ENCODE measurements at places on chromosomes 7 and 10. TPM values are rescaled to one million over a fixed set of nuclear protein-coding genes. Genes with fewer than 3 reads are reported as not detected.

GRCh38 chr10:35794703-35795102 lies 152.6 kb upstream of the FZD8 start:
- DNase-seq, result no peak

GRCh38 chr10:125114761-125115391 lies 45.5 kb downstream of the CTBP2 start:
- DNase-seq, result no peak

GRCh38 chr10:102195296-102195870 lies 30.7 kb upstream of the ELOVL3 start:
- no peak for DNase-seq

DNA sequence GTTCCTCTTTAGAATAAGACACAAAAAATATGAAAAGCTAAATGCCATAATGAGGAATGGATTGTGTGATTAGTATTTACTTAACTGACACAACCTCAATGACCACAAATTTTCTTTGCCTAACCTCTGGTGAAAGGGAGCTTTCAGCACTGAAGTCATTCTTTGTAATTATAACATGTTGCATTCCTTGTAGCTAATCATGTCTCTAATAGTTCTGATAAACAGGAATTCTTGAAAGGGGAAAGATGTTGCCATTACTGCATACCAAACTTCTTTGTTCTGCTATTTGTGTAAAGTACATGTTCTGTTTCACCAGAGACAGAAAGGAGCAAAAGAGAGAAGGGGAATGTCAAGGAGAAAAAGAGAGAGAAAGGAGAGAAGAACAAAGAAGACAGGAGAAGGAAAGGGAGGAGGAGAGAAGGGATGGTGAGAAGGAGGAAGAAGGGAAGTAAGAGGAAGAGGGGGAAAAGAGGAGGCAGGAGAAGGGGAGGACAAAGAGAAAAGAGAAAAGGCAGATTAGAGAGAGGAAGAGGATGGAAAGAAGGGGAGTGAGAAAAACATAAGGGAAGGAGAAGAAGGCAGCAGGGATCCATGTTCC lies 120.9 kb downstream of the SEMA3D start:
- no peak for DNase-seq

- no peak for DNase-seq
Observed at GRCh38 chr7:132001146-132001545, 444.7 kb upstream of the PODXL start.

- no peak for DNase-seq
Observed at GRCh38 chr10:43224321-43224720, 42.5 kb downstream of the RASGEF1A start.

DNA sequence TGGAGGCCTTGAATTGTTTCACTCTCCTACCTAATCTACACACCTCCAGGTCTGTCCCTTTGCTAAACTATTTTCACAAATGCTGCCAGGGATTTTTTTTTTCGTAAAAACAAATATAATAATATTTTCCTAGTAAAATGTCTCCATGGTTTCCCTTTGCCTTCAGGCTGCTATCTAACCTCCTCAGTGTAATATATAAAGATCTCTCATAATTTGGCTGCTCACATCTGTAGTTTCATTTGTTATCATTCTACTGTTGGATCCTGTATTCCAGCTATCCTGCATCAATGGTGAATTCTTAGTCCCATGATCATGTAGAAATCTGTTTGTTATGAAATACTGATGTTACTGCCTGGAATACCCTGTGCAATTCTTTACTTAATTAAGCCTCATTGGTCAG lies 211.9 kb upstream of the CHRM2 start:
- no peak for DNase-seq

DNA sequence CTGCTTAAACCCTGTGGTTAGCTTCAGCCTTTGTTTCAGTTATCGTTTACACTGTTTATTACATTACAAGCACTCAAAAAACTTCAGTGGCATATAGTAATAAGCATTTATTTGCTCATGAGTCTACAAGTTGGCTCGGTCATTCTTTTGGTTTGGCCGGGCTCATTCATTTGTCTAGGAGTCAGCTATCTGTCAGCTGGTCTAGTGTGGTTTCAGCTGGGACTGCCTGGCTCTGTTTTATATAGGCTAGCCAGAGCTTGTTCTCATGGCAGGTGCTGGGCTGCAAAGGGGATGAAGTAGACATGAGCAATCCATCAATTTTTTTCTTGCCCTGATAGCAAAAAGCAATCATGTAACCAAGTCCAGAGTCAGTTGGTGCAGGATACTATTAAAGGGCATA lies 103.6 kb downstream of the MKLN1 start:
- no peak for DNase-seq

DNA sequence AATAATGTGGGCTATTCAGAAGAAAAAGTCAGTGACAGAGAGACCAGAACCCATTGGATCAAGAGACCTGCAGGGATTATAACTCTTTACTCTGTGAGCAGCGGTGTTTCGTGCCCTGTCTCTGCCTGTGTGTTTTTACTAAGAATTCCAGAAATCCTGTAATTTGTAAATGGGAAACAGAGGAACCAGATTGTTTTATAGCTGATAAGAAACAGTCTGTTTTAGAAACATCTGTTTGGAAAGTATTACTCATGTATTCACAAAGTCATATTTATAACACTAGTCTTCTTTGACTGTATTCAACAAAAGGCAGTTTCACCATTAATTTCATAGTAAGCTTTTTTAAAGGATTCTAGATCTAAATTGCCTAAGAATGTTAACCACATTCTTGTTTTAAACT lies 30.0 kb upstream of the VDAC2 start:
- no peak for DNase-seq

GRCh38 chr10:85457191-85457590 lies 909.4 kb downstream of the GRID1 start:
- DNase-seq, result no peak

DNA sequence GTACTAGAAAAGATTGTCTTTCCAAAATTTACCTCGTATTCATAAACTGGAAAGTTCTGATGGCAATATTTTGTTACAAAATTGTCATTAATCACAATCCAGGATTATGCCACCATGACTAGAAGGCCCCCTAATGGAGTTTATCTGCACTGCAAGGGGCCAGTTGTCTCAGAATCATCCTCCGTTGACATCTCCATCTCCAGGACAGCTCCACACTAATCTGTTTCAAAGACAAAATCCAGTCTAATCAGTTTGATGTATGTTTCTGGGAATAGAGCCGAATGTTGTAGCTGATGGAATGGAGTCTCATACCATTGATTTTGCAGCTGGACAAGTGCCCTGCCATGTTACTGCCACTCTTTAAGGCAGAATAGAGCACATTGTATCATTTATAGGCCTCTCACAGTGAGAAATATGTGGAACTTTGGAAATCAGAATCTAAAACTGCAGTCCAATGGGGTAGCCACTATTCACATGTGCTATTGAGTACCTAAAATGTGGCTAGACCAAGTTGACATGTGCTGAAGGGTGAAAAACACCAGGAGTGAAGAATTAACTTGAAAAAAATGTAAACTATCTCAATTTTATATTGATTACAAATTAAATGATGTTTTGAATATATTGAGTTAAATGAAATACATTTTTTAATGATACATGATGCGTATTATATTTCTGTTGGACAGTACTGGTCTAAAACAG lies 38.3 kb upstream of the TOMM7 start:
- DNase-seq, result no peak

DNA sequence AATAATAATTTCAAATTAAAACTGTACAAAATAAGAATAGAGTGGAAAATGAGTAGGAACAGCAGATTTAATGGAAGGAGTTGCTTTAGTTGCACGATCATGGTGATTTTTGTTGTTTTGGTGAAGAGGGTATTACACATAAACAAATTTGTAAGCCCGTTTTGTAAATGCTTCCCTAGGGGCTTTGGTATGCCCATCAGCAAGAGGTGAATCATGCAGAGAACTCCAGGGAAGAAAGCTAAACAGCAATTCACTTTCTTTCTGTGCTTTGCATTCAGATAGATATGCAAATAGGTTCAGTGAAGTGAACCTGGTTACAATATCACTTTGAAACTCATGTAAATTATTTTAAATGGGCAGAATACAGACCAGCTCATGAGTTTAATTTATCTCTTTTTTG lies 422.2 kb upstream of the MTPN start:
- no peak for DNase-seq

- DNase-seq, result no peak
Observed at GRCh38 chr7:111401516-111401915, 160.8 kb downstream of the IMMP2L start.

DNA sequence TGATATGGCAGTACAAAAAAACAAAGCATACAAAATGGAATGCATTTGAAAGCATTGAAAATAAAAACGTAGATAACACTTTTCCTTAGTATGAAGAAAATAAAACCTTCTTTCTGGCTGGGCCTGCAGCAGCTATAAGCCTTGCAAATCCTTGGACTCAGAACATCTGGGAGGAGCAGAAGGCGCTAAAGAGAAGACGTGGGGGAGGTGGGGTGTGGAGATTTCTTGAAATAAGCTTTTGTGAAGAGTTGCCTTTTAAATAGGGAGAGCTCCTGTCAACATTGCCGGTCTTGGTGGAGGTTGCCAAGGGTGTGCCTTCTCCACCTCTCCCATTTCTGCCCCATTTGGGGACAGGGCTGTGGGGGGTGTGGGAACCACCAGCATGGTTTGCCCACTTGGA lies 128.7 kb downstream of the TMEM178B start:
- no peak for DNase-seq

GRCh38 chr7:6556196-6556595 lies 4.9 kb upstream of the GRID2IP start:
- no peak for DNase-seq

GRCh38 chr7:116491887-116492653 lies 7.5 kb upstream of the CAV2 start:
- no peak for DNase-seq

DNA sequence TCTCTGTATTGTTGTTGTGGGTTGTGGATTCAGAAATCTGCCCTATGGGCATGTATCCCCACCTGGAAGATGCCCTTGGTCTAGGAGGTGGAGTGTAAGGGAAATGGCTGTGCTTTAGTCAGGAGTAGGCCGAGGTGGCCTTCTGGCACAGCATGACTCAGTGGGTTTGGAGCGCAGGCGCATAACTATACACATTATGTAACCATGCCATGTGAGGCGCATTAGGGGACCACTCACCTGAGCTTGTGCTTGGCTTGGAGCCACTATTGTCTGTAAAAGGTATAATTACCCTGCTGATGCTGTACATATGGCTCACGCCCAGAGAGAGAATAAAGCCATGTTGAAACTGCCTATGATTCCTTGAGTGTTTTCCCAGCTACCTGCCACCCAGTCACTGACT lies 20.6 kb upstream of the ADAMTS14 start:
- no peak for DNase-seq

- no peak for DNase-seq
Observed at GRCh38 chr10:128596906-128597305, 470.7 kb upstream of the MKI67 start.

DNA sequence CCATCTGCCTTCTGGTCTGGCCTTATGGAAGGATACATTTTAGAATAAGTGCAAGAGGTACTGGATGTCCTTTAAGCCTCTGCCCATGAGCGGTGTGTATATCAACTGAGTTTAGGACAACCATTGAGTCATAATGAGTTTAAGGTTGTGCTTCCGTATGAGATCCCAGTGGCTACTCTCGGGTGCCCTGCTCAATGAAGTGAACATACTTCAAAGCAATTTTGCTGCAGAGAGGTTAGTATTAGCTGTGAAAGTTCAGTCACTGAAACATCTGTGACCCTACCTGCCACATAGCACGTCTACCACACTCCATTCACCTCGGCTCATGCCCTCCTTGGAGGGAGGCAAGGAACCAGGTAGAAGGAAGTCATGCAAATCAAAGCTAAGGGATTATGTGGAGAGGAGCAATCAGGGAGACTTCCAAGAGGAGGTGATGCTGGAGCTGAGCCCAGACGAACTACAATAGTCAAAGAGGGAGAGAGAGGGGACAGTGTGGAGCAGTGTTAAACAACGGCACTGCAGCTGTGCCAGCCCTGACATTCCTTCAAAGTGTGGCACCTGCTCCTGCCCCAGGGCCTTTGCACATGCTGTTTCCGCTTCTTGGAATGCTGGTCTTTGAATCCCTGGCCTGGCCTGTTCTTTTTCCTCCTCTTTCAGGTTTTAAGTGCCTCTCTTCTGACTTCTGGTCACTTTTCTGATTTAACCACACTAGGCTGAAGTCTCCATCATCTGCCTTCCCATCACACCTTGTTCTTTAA lies 25.4 kb downstream of the BTBD16 start:
- DNase-seq, result no peak

- no peak for DNase-seq
Observed at GRCh38 chr10:94264085-94264484, 98.7 kb downstream of the NOC3L start.

The SH2D4B gene
- 0.40 TPM for total RNA-seq

The PFKP gene
- total RNA-seq, result 199 TPM

The EBLN1 gene
- total RNA-seq, result not detected

The EPHB6 gene
- 0.64 TPM for total RNA-seq

The CYP3A7 gene
- not detected for total RNA-seq

The IFIT2 gene
- total RNA-seq, result 1.7 TPM

The KCNIP2 gene
- 6.8 TPM for total RNA-seq

The SEMA3C gene
- total RNA-seq, result not detected

The CPXM2 gene
- total RNA-seq, result not detected

All from natural killer cell treated with Interleukin-12 subunit alpha and Interleukin-12 subunit beta and Interleukin-15 and Interleukin-18, amount 100 ng/mL, for 72 hours (primary cell).